ENCODE measurements at places on chromosomes 11 and 22.

GRCh38 chr11:61067782-61068446, 34.4 kb upstream of the CD5 start:
- no peak for DNase-seq

GRCh38 chr11:35525501-35526175, at the start of gene PAMR1:
PAMR1 (minus strand) TSS chr11:35525616; CDS start chr11:35525585, 31 bp downstream.
- DNase-seq = peak; percentile 38

DNA sequence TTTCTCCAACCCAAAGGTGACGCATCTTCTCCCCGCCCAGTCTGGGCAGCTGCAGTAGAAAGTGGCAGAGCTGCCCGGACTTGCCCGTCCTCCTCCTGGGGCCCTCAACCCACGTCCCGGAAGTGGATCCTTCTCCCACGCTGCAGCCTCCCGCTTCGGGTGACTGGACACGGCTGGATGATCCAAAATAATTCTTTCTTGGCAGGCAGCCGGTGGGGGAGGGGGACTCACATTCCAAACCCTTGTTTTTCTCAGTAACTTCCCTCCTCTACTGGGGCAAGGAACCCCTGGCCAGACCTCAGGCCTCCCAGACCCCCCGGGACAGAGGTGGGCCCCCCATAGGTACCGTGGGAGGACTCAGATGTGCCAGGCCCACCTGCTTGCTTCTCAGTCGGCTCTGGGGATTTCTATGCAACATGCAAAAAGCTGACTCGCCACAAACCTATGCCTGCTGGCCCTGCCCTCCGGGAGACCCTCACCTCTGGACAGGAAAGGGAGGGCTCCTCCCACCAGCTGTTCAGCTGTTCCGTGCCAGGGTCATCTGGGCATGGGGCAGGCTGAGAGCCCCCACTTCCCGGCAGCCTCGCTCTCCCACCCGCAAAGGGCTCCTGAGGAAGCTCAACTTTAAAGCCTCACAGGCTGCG, 1.4 kb downstream of the PLXNB2 start:
- peak; percentile 87 for DNase-seq

- DNase-seq = peak; percentile 21
These were observed 841 bp downstream of the RIC8A start for GRCh38 chr11:208181-208916.

DNA sequence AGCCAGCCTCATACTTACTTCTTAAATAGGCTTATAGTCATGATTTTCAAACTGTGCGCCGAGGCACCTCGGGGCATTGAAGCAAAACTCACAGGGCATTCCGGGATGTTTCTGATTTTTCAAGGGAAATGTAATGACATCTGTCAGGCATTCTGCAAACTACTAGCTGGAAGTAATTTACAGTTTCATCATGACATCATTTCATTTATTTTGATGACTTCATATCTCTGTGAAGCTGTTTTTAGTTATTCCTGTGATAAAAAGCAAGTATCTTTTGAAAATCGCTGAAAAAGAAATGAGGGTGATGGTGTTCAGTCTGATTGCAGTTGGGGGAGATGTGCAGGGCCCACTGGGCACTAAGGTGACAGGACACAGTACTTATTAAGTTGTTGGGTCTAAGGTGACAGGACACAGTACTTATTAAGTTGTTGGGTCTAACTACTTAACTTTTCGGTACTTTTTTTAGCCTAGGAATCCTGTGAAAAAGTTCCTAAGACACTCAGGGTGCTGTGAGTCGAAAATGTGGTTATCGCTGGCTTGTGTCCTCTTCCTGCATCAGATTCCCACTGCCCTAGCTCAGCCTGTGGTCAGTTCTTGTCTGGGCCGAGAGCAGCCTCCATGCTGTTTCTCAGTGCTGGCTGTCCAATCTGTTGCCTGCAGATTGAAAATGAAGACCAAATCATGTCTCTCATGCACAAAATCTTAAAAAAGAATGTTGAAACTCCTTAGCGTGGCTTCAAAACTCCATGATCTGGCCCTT, 42.6 kb downstream of the APLP2 start:
- DNase-seq = no peak

DNA sequence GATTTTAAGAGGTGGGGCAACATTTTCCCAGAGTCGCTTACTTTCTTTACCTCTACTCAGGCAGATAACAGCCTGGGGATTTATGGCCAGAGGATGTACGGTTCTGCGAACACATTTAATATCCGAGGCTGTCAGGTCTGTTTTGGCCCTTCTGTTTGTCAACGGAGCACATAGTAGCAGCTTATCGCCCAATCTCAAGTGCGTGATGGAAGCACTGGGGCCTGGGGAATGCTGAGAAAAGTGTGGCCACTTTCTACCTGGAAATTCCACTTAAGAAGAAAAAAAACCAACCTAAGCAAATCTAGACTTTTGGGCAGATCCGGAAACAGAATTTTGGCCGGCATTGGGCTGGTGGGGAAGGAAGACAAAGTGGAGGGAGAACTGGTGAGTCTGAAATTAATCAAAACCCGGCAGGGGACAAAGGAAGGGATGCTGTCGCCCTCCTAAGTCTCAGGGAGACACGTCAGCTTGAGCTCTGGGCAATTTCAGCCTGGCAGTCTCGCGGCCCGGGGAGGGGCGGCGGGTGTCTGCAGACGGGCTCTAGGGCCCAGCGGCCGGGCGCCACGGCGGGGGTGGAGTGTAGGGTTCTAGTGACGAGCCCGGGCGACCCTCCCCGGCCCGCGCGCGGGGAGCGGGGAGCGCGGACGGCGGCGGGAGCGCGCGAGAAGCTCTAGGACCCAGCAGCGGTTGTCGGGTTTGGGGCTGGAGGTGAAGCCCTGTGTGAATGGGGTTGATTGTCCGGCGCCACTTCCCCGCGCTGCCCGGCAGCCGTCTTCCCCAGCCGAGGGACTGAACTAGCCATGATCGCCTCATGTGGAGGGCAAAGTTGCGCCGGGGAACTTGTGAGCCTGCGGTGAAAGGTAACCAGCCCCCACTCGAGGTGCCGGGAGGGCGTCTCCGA, at the start of gene AMOTL1:
AMOTL1 (plus strand) TSS at position 656 of the 901 bp plus-strand sequence; CDS start at position 812, 156 bp downstream.
- peak; percentile 58 for DNase-seq

DNA sequence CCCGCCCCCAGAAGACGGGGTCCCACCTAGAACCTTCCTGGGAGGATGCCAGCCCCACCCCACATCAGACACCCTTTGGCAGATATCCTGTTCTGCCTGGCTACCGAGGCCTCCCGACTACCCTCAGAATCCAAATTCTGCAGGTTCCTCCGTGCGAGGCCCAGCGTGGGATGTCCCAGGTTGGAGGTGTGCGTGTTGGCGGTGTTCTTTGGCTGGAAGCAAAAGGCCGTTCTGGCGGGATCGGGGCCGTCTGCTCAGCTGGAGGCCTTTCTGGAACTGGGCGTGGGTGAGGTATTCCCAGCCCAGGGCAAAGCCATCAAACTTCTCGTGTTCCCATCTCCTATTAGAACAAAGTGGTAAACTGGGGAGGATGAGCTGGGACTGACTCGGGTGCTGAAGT, 32.6 kb downstream of the NUP50 start:
- DNase-seq = no peak

- no peak for DNase-seq
These were observed 92.3 kb upstream of the AMOTL1 start for GRCh38 chr11:94675813-94676212.

DNA sequence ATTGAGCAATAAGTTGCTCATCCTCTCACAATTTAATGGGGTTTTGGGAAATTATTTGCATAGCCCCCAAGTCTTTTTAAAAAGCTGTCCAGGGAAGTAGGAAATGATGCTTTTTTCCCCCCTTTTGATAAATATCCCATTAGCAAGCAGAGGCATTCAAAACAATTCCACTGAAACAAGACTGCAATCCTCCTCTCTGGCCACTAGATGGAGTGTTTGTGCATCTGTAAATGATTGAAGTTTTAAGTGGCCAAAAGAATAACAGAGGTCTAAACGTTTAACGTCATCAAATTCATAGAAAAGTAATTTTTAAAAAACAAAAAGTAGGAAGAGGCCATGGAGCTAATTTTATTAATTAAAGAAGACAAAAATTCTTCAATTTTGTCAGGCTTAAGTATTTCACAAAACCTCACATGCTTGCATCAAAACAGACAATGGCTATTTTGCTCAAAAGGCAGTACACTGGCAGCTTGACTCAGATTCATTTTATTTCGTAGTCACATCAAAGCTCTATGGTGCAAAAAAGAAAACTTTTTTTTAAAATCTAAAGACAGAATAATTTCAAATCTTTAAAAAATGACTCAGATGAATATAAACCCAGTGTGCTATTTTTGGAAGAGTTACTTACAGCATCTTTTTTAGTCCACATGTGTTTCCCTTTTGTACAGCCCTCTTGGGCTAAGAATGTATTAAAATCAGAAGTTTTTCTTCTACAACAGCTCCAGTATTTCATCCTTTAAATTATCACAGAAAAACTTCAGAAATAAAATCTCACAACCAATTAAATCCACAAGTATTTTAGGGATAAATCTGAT, 17.8 kb downstream of the CHORDC1 start:
- no peak for DNase-seq

- no peak for DNase-seq
These were observed 13.9 kb downstream of the TMEM184B start for GRCh38 chr22:38258895-38259294.

DNA sequence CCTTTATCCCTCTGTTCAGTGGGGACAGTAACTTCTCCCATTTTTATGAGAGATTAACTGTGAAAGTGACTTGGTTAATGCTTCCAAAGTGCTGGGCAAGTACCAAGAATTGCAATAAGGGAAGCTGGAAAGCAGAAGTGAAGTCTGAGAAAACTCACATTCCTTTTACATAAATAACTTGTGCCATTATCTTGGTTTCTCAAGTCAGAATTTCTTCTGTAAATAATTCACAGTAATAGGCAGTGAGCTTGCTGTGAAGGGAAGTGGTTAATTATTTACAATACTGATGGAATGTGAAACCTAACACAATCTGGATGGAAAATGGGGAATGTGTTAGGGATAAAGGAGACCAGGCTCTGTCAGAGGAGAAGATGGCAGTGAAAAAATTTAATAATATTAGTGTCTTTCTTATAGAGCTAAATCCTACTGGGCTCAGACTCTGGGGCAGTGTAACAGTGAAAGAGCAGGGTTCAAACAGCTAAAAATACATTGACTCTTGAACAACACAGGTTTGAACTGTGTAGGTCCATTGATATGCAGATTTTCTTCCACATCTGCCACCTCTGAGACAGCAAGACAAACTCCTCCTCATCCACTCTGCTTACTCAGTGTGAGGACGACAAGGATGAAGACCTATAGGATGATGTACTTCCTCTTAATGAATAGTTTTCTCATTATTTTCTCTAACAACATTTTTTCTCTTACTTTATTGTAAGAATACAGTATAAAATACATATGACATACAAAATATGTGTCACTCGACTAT, 251.5 kb upstream of the ISX start:
- DNase-seq = no peak

DNA sequence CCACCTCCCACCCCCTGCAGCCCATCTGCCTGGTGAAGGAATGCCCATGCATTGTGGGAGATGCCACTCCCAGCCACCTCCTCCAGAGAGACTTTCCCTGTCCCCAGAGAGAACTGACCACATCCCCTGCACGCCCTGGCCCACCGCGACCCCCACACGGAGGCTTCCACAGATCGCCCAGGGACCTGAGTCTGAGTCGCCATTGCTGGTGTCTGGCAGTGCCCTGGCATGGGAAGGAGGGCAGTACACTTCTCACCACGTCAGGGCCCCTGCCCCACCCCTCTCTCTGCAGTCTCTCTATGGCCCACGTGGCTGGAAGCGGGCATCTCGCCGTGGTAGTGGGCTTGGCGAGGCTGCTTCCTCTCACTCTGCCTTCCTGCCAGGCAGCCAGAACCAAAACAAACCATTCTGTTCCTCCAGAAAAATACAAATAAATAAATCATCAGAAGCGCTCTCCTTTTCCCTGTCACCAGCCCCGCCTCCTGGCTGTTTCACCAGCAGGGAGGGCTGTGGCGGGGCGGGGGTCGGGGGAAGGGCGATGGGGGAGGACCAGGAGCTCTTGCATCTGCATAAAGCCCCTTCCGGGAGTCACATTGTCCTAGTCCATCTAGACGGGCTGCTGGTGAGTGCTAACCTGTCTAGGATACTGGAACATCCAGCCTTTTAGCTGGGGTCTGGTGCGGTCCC, 20.9 kb downstream of the SHISAL1 start:
- no peak for DNase-seq

DNA sequence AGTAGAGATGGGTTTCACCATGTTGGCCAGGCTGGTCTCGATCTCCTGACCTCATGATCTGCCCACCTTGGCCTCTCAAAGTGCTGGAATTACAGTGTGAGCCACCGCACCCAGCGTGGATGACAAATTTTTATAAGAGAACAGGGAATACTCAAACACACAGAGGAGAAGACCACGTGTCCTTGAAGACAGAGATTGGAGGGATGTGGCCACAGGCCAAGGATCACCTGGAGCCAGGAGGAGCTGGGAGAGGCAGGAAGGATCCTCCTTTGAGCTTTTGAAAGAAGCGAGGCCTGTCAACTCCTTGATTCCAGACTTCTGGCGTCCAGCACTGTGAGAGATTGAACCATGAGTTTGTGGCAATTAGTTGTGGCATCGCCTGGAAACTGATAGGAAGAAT, 1049.5 kb downstream of the TBC1D22A start:
- DNase-seq = no peak

GRCh38 chr11:17691976-17692375, 27.4 kb upstream of the MYOD1 start:
- no peak for DNase-seq

GRCh38 chr22:46985507-46985882, 223.0 kb downstream of the TBC1D22A start:
- no peak for DNase-seq

GRCh38 chr22:45426387-45426786, 12.9 kb downstream of the RIBC2 start:
- DNase-seq = no peak

DNA sequence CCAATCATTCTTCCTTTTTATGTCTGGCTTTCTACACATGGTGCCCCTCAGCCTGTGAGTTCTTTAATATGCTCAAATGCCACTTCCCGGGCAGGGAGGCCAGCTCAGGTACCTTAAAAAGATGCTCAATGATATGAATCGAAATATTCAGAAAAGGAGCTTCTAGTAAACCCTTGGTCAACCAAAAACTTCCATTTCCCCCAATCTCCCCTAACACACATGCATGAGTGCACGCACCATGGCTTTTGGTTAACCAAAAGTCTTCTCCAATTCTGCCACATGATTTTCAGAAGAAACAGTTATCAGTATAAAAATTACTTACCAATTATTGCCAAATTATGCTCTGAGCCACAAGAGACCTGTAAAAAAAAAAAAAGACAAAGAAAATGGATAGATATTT, 135.0 kb downstream of the SERGEF start:
- DNase-seq = no peak

GRCh38 chr22:30302810-30303138, 13.5 kb upstream of the CASTOR1 start:
- DNase-seq = no peak

DNA sequence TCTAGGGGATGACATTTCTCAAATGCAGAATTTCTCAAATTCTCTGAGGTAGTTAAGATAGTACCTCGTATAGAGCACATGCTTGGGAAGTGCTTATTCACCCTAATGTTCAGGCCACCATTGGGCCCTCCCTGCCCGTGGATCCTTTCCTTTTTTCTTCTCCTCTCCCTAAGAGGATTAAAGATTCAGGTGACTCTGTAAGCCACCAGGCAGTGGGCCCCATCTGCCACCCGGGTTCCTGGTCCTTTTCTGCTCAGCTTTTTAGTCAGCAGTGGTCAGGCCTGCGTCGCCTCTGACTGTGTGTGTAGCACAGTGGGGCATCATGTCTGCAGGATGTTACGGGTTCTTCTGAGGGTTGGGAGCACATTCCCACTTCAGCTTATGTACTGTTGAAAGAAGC, 7.2 kb downstream of the CEP164 start:
- no peak for DNase-seq
